ENCODE measurements at places on chromosomes 5 and 9.

DNA sequence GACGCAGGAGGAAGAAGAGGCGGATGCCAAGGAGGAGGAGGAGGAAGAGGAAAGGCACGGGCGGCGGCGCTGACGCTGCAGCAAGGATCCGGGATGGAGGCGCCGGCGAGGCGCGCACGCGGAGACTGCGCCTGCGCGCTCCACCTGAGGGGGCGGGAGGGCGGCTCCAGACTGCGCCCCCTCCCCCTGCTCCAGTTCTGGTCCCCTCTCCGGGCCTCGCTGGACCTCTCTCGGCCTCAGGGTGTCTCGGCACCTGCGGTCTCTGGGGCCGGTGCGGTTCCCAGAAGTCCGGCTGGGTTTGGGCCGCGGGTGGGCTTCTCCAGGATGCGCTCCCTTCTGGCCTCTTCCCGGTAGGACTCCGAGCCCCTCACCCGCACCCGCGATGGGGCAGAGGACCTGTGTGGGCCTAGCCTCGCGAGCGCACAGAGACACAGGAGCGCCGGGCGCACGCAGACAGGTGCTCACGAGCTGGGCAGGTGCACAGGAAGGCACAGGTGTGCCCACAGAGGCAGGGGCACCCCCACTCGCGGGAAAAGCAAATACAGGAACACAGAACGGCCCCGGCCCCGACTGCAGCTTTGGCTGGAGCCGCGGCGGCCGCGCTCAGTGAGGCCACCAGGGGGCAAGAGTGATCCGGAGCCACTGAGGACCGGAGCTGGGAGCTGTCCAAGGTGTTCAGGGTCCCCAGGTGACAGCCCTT is at the start of gene NPDC1:
Gene NPDC1, minus strand, starts transcription at position 90 of the 700 bp plus-strand sequence. CDS start 188 bp downstream, outside the sequence.
- no peak for DNase-seq

DNA sequence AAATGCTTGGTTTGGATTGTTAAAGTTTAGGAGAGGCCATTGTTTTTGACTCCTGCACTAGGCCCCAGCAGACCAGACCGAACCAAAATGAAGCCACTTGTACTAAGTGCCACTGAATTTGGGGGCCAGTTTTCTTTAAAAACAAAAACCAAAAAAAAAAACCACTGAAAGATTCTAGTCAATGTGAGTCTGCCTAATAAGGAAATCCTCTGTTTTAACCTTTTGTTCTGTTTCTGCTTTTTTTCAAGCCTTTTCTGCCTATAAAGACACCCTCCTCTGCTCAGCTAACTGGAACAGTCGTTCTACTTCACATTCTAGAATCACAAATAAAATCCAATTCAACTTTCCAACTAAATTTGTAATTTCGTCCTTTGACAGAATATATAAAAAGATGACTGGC is 64.9 kb downstream of the SERINC5 start:
- no peak for DNase-seq

GRCh38 chr5:59330680-59331079 is 562.8 kb downstream of the PDE4D start:
- no peak for DNase-seq

- no peak for DNase-seq
Observed at GRCh38 chr9:81069923-81070322, 619.4 kb downstream of the TLE1 start.

GRCh38 chr9:115132648-115133047 is 14.7 kb upstream of the TNC start:
- no peak for DNase-seq
